Esophagus squamous epithelium (tissue), 5 donors: ENCODE measurements at places on chromosomes 3 and 15. TPM values are rescaled to one million over a fixed set of nuclear protein-coding genes. Genes with fewer than 3 reads are reported as not detected.

Gene AGBL1
- 0.19 TPM for total RNA-seq

Gene LINS1
- 44.6 TPM for total RNA-seq

GRCh38 chr15:78828920-78829319, 17.7 kb upstream of the ADAMTS7 start:
- DNase-seq: no peak

Gene GOLGA8B
- total RNA-seq: 13.2 TPM

Gene SPSB4
- total RNA-seq: not detected

Gene CHRNB4
- total RNA-seq: 0.19 TPM
